SK-MEL-5 (cell line): ENCODE measurements at places on chromosomes 2 and 18.
A peak's percentile ranks its signal among the peaks of the same experiment; 100 is the strongest.

GRCh38 chr18:58793361-58793760, 71.3 kb upstream of the ZNF532 start:
- no peak for DNase-seq

- DNase-seq = no peak
Measured at GRCh38 chr2:98824256-98825019, 93.5 kb upstream of the MGAT4A start.

- peak; percentile 4 for DNase-seq
Measured at GRCh38 chr18:80143881-80144280, 34.8 kb downstream of the ADNP2 start.

DNA sequence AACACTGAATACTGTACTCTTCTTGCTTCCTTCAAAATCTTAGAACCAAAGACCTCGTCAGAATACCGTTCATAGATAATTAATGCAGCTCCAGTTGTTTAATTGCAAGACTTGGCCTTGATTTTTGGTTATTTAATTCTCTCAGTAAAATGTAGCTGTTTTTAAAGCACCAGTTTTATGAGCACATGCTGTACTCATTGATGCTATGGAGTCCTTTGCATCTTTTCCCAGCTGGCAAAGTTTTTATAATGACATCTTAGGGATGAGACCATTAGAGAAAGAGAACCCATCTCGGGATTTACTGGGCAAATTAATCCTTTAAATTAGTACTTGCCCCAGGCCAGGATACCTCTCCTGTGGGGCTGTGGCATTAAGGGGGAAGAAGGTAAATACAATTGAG, 199.3 kb downstream of the MEMO1 start:
- DNase-seq = no peak

- peak; percentile 82 for DNase-seq
Measured at GRCh38 chr18:54392543-54393023, 34.9 kb downstream of the C18orf54 start.

- DNase-seq = no peak
Measured at GRCh38 chr18:73924836-73925235, 222.8 kb downstream of the FBXO15 start.

DNA sequence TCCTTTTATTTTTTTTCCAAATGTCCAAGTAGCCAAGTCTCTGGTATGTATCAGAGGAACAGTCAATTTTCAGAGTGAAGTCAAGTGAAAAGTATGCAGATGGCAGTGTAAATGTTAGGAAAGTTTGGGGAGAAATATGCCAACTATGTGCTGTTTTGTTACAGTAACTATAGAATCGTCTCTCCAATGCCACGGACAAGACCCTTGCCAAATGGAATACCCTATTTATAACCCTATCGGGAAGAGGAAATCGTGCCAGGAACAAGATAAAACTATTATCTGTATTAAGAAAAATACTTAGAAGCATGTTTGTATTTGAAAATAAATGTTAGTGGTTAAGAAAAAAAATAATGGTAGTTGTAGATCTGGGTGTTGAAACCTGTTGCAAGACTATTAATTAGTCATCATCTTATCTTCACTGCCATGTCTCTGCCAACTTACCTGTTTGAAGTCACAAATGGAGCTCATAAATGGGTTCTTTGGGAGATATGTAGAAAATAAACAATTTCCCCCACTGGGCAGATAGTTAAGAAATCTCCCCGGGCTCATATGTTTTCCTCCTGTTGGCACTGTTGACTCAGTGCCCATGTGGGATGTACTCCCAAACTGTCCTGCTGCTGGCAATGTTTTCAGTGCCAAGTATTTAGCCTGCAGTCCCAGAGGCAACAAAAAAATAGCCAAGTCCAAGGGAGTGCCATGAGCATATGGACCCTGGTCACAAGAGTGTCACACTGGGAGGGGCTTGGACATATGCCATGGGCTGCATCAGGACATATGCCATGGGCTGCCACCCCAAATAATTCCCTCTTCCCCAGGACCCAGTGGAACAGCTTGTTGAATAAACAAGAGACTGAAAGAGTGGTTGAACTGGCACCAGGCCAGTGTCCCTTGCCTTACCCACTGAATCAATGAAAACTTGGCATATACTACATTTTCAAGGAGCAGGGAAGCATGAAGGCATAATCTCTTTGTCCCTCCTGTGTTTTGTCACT, 366.9 kb downstream of the OSR1 start:
- DNase-seq = peak; percentile 10

DNA sequence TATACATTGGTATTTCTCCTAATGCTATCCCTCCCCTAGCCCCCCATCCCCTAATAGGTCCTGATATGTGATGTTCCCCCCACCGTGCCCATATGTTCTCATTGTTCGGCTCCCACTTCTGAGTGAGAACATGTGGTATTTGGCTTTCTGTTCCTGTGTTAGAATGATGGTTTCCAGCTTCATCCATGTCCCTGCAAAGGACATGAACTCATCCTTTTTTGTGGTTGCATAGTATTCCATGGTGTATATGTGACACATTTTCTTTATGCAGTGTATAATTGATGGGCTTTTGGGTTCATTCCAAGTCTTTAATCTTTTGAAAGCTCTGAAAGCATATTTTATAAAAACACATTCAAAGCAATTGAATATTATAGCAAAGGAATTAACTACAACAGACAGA, 1169.4 kb upstream of the ZEB2 start:
- no peak for DNase-seq

- peak; percentile 5 for DNase-seq
Measured at GRCh38 chr2:2234398-2235195, 96.5 kb downstream of the MYT1L start.

DNA sequence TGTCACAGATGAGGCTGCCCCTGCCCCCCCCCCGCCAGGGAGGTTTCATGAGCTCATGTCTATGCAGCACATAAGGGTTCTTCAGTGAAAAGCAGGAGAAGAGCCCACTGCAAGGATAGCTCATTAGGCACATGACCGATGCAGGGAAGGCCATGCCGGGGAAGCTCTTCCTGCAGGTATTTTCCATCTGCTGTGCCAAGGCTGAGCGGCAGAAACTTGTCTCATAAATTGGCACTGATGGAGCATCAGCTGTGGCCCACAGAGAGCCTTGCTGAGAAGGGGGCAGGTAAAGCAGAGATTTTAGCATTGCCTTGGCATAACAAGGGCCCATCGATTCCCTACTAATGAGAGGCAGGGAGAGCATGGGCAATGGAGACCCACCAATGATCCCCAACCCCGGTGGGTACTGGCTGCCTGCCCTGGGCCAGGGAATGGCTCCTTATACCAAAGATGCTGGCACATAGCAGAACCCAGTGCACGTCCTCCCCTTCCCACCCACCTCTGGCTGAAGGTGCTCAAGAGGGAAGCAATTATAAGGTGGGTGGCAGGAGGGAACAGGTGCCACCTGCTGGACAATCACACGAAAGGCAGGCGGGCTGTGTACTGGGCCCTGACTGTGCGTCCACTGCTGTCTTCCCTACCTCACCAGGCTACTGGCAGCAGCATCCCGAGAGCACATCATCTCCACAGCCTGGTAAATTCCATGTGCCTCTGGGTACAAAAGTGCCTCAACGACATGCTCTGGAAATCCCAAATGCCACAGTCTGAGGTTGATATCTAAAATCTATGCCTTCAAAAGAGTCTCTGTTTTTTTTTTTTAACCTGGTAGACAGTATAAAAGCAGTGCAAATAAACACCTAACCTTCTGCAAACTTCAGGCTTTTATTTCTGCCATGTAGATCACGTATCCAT, 41.4 kb downstream of the STEAP3 start:
- peak; percentile 71 for DNase-seq

- DNase-seq = no peak
Measured at GRCh38 chr2:121910139-121910538, 154.7 kb downstream of the TSN start.

- DNase-seq = no peak
Measured at GRCh38 chr2:191618046-191618780, 59.7 kb upstream of the NABP1 start.

- no peak for DNase-seq
Measured at GRCh38 chr2:166727095-166727494, 161.2 kb upstream of the XIRP2 start.

DNA sequence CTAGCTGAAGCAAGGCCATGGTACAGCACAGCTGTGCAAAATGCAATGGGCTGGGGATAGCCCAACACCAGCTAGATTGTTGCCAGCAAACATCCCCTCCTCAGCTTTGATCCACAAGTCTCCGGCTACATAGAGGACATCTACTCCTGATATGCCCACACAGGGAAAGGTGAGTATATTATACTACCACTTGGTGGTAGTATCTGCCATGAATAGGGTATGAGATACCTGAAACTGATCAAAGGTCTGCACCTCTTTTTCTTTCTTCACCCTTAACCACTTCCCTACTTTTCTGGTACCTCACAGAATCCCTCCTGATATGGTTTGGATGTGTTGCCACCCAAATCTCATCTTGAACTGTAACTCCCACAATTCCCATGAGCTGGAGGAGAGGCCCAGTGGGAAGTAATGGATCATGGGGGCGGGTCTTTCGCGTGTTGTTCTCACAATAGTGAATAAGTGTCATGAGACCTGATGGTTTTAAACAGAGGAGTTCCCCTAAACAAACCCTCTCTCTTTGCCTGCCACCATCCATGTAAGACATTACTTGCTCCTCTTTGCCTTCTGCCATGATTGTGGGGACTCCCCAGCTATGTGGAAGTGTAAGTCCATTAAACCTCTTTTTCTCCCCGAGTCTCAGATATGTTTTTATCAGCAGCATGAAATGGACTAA, 279.6 kb downstream of the TXNL1 start:
- peak; percentile 28 for DNase-seq
